ENCODE measurements at places on chromosomes 4 and X.
A peak's percentile ranks its signal among the peaks of the same experiment; 100 is the strongest.

DNA sequence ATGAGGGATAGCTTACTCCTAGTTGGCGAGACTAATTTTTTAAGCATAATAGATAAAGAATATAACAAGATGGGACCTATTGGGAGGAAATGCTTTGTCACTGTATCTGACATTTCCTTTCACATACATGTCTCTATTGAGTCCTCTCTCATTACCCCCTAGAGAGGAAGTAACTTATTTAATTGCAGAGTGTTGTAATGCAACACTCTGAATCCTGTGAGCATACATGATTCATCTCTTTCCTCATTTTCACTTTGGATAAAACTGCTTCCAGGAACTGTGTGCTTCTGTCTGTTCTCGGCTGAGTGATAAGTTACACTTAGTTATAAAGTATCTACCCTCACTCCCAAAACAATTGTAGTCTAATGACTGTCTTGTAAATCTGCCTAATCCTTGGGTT, 266.1 kb upstream of the ANXA10 start:
- DNase-seq: no peak

DNA sequence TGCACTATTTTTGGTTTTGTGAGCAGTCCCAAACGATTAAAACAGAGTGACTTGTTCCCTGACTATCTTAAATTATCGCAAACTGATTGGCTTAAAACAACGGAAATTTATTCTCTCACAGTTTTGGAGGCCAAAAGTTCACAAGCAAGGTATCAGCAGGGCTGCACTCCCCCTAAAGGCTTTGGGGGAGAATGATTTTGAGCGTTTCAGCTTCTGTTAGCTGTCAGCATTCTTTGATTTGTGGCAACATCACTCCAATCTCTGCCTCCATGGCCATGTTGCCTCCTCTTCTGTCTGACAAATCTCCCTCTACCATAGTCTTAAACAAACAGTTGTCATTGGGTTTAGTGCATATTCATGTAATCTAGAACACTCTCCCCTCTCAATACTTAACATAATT, 459.6 kb upstream of the ATOH1 start:
- no peak for DNase-seq

- DNase-seq: no peak
Observed at GRCh38 chr4:77917075-77917474, 54.4 kb downstream of the MRPL1 start.

GRCh38 chr4:159105761-159106243, 2.9 kb downstream of the RAPGEF2 start:
- no peak for DNase-seq

- DNase-seq: no peak
Observed at GRCh38 chr4:4308800-4309441, 18.9 kb downstream of the ZBTB49 start.

DNA sequence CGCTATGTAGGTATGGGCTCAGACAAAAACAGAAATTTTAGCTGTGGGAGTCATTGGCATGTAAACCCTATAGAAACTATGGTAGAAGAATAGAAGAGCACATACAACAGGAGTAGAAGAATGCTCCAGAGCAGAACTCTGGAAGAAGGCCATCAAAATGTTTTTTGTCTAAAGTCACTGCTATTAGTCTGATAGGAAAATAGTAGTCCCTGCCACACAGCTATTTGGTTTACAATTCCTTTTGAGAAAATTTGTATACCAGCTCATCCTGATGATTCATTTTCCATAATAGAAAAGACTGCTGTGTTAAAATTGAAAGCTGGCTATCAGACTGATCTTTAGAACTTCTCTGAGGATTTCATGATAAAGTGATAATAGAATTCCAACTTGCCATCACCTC, 32.8 kb upstream of the ADAD1 start:
- DNase-seq: no peak

- no peak for DNase-seq
Observed at GRCh38 chr4:5152521-5152920, 101.2 kb downstream of the STK32B start.

DNA sequence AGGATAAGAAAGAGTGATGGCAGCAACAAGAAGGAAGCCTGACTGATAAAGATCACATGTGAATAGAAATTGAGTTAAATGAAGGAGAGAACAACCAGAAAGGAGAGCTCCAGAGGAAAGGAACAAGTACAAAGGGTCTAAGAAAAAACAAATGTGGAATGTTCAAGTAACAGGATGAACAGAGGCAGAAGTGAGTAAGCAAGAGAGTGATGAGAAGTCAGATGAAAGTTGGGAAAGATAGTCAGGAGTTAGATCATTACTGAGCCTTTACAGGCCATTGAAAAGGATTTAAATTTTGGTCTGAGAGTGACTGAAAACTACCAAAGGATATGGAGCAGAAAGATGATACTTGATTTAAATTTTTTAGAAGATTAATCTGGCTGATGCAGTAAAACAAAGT, 38.1 kb downstream of the NFXL1 start:
- no peak for DNase-seq

DNA sequence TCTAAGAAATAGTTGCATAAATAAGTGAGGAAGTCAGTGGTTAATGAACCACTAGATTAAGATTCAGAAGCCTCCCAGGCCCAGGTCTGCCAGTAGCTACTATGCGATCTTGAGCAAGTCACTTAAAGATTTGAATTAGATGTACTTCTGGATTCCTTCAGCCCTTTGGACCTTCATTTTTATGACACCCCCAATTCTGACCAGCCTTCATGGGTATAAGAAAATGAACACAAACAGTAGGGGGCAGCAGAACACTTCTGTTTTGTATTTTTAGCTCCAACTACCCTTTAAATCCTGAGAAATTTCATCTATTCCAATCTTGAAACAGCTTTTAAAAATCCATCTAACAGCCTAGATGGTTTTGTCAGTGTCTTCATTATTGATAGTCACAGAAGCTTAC, 19.0 kb downstream of the TMEM47 start:
- DNase-seq: no peak

DNA sequence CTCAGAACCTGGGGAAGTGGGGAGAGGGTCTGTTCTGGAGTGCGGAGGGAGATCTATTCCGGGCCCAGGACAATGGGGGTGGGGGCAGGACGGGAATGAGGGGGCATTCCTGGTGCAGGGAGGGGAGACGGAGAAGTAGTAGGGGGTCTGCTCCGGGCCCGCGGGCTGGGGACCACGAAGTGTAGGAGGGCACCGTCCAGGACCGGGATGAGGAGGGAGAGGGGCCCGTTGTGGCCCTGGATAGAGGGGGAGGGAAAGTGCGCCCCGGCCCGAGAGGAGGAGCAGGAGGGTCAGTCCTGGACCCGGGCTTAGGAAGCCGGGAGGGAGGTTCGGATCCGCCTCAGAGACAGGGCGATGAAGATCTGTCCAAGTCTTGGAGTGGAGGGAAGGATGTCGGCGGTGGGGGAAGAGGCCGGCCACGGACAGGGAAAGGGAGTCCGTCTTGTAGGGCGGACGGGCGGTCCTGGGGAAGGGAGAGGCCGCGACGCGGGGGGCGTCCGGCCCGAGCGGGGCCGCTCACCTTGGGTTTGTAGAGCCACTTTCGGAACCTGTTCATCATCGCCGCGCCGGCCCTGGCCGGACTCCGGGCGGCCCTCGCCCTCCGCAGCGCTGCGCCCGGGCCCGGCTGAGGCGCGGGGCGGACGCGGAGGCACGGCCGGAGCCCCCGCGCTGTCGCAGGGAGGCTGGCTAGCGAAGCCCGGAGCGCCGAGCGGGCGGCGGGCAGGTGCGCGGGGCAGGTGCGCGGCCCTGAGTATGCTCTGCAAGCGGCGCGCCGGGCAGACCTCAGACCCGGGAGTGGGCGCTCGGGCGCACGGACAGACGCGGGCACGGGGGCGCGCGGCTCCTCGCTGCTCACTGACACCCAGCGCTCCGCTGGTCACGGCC, at the start of gene ZFYVE28:
Gene ZFYVE28, minus strand, starts transcription at position 881 of the 885 bp plus-strand sequence. Its CDS starts 322 bp downstream, at position 559.
- peak; percentile 35 for DNase-seq

GRCh38 chr4:65508168-65508567, 162.1 kb downstream of the EPHA5 start:
- no peak for DNase-seq

DNA sequence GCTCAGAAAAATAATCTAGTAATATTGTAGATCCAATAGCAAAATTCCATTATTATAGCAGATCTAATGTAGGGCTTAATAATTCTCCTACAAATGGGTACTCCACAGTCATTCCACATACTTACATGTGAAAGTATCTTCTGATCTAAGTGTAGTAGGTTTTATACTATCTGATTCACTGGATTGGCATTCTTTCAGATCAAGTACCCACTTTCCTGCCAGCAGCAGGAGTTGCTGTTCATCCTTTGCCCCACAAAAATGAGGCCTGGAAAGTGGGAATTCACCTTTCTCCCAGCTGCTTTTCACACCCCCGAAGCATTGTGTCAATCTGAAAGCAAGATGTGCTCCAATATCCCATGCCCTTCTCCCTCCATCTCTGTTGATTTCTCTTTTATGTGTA, 77.1 kb upstream of the RXFP1 start:
- no peak for DNase-seq

Measured in activated CD4-positive, alpha-beta memory T cell treated with anti-CD3 and anti-CD28 coated beads, Interleukin-2, amount 10 ng/mL, durations not matched to agents 7 days and 5 days (primary cell).